Stimulated activated CD8-positive, alpha-beta memory T cell treated with anti-CD3 and anti-CD28 coated beads, Interleukin-7, amount 100 ng/mL, for 24 hours (primary cell): ENCODE measurements at places on chromosomes 12 and 14.

- DNase-seq: no peak
Measured at GRCh38 chr14:52244997-52245396, 22.5 kb upstream of the PTGDR start.

DNA sequence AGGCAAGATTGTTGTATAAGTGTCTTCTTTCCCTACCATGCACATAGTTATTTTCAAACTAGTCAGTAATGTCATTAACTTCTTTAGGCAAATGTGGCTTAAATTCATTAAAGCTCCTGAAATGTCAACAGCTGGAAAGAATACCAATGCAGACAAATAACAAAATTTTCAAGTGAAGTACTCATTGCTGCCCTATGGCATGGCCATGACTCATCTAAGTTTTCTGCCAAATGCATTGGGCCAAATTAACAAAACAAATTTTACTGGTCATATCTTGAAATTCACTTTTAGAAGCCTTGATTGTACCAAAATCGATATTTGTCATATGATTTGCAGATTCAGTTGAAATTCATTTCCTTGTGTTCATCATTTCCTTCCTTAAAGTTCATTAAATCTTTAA lies 915.9 kb downstream of the SLC6A15 start:
- no peak for DNase-seq

GRCh38 chr12:91357381-91357780 lies 174.8 kb upstream of the DCN start:
- no peak for DNase-seq

DNA sequence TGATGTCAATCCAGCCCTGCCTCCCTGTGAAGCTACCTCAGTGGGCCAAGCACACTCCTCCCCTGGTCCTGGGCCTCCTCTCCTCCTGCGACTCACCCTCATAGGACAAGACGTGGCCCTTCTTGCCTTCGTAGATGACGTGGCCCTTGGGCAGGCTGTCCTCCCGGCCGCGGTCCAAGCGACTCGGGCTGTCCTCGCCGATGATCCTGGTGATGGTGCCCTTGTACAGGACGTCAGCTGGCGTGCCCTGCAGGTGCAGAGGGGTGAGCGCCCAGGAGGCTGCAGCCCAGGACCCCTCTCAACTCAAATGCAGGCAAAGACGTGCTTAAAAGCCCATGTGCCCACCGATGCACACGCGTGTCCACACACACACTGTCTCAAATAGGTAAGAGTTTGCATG lies 55.6 kb downstream of the RFLNA start:
- no peak for DNase-seq

DNA sequence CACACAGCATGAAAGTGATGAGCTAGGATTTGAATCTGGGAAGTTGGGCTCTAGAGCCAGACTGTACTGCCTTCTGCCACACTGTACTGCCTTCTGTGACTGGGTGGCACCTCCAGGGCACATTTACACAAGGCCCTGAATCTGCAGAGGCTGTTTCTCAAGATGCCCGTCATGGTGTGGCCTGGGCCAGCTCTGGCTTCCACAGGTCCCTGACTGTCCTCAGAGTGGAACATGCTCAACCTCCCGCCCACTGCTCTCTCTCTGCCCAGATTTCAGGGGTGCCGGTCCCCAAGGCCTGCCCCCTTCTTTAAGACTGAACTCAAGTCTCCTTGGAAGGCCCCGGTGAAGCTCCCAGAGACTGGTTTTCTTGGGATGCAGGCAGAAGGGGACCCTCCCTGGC lies 50.2 kb downstream of the C14orf132 start:
- DNase-seq: no peak

- no peak for DNase-seq
Measured at GRCh38 chr14:22388669-22389595, 200.1 kb downstream of the DAD1 start.

DNA sequence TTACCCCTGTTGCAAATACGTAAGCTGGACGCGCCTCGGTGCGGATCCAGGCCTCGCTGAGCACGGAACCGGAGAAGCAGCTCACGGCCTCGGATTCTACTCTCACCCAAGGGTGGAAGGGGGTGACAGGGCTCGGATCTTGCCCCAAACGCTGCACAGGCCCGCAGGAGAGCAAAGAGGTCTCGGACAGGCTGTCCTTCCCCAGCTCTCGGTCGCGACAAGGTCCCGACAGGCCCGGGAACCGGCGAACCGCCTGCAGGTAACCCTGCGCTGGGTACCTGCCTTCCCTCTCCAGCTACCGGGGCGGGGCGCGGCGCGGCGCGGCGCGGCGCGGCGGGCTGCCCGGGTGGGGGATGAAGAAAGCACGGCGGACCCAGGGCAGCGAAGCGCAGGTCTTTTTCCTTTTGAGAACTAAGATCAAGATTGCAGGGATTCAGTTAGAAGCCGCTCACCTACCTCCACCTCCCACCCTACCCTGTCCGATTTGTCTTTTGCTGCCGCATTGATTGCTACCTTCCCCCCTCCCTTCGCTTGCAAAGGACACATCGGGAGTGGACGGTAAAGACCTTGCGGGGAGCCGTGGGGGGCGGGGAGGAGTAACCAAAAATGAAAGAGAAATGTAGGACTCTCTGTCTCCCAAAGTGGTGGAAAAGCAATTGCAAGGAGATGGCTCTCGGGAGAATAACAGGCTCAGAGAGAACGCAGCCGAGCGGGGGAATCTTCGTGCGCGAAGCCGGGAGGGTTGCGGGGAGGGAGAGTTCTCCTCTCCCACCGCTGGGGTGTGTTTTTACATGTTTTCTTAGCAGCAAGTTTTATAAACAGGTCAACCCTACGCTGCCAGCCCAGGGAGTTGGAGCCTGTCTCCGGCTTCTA lies 8.4 kb upstream of the TBX3 start:
- DNase-seq: no peak

GRCh38 chr12:47190271-47190750 lies 110.6 kb upstream of the AMIGO2 start:
- DNase-seq: no peak

- DNase-seq: no peak
Measured at GRCh38 chr14:37443461-37443860, 151.6 kb downstream of the FOXA1 start.

GRCh38 chr12:7433276-7433822 lies 10.6 kb downstream of the CD163L1 start:
- no peak for DNase-seq

DNA sequence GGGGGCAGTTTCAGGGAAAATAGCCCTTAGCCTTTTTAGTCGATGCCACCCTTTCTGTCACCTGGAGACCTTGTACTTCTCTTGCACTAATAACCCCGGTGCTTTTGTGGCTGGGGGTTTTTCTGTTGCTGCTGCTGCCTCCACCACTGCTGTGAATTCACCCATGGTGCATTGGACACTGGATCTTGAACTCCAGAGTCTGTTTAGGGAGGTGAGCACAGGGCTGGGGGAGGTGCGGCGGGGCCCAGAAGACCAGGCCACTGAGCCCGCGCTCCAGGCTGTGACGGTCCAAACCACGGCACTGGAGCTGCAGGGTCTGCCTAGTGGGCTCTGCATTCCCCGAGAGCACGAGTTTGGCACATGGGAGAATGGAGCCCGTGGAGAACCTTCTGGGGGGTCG lies 100.6 kb downstream of the NINJ2 start:
- no peak for DNase-seq

DNA sequence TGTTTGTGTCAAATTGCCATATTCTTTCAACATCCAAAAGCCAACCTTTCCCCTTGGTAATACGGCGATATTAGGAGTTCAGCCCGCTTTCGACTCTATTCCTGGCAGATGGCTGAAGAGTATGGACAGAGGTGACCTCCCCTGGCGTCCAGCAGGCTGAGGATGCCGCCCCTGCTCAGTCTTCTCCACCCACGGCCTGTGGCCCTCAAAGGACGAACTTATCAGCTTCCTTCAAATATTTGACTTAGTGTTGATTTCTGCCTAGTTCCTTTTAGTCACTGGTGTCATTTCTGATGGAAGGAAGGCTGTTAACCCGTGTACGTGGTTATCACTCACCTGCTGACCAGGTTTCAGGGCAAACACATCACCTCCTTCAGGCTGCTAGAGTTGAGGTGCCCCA lies 65.0 kb downstream of the TESC start:
- DNase-seq: no peak

GRCh38 chr12:49440035-49440434 lies 72.8 kb downstream of the SPATS2 start:
- DNase-seq: no peak

- DNase-seq: no peak
Measured at GRCh38 chr14:50806241-50806933, 24.6 kb downstream of the NIN start.

DNA sequence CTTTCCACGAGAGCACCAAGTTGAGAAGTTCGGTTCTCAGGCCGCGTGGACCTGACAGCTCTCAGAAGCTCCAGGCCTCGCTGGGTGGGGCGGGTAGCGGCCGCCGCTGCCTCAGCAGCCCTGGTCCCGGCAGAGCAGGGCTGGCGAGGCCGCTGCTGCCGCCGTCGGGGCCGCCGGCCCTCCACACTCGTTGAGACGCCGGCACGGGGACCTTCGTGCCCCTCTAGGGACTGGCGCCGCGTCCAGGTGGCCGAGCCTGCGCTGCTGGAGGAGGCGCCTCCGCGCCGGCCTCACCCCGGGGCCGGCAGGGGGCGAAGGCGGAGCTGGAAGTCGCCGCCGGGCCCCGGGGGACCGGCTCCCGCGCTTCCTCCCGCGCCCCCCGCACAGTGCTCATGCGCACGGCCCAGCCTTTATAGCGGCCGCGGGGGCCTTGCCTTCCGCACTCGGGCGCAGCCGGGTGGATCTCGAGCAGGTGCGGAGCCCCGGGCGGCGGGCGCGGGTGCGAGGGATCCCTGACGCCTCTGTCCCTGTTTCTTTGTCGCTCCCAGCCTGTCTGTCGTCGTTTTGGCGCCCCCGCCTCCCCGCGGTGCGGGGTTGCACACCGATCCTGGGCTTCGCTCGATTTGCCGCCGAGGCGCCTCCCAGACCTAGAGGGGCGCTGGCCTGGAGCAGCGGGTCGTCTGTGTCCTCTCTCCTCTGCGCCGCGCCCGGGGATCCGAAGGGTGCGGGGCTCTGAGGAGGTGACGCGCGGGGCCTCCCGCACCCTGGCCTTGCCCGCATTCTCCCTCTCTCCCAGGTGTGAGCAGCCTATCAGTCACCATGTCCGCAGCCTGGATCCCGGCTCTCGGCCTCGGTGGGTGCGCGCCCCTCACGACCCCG lies at the start of gene COCH:
TSS of gene COCH (plus strand) at position 440 of the 879 bp plus-strand sequence. CDS start at position 820, 380 bp downstream.
- no peak for DNase-seq

DNA sequence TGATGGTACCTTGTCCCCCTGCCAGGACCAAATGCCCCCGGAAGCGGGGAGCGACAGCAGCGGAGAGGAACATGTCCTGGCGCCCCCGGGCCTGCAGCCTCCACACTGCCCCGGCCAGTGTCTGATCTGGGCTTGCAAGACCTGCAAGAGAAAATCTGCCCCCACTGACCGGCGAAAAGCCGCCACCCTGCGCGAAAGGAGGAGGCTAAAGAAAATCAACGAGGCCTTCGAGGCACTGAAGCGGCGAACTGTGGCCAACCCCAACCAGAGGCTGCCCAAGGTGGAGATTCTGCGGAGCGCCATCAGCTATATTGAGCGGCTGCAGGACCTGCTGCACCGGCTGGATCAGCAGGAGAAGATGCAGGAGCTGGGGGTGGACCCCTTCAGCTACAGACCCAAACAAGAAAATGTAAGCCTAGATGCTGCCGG lies 410 bp downstream of the MYF6 start:
- no peak for DNase-seq

DNA sequence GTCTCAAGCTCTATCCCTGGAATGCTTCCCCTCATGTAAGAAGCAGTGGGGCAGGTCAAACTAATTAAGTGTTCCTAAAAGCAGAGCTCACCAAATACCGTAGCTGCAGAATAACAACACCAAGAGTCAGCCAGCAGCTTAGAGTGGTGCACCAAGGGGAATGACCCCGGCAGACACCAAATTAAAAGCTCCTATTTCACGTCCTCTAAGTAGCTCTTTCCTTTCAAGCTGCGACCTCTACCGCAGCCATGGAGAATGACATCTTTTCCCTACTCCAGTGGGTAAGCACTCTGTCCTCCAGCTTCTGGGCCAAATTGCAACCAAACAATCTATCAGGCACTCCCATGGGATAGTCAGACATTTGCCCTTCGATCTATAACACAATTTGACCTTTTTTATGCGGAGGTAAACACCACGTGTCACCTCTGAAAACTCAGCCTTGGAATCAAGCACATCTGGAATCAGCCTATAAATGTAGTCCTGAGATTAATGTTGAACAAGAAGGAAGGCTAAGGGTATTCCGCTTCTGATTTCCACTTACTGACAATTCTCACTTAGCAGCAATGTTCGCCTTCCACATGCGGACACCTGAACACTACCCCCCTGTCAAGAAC lies 67.6 kb upstream of the CDKN3 start:
- DNase-seq: no peak

DNA sequence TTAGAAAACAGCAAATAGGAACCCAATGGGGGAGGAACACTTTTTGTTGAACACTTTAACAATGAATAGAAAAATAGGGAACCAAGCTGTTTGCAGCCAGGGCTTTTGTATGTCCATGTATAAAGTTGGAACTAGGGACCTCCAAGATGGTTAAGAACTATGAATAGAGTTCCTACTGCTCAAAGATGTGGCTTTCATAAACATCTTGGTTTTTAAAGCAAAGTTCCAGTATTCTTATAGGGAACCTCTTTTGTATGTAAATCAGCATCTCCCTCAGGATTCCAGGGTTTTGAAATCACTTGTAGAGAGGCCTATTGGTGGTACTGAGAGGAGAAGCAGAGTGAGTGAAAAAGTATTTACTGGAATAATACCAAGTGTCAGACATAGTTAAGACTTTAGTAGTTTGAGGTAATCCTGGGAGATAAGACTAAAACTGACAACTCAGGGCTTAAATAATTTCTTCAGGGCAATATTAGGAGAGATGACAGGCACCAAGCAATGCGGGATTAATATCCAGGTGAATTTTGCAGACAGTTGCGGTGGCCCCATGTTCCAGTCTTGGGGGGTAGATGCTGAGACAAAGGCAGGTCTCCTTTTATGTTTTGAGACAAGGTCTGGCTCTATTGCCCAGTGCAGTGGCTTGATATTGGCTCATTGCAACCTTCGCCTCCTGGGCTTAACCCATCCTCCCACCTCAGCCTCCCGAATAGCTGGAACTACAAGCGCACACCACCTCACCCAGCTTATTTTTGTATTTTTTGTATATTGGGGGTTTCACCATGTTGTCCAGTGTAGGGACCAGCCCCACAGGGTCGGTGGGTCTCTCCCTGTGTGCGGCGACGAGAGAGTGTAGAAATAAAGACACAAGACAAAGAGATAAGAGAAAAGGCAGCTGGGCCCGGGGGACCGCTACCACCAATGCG lies 10.4 kb upstream of the EID3 start:
- no peak for DNase-seq

- no peak for DNase-seq
Measured at GRCh38 chr12:76029982-76030340, 1.6 kb downstream of the PHLDA1 start.

GRCh38 chr14:74427651-74428050 lies 1.6 kb upstream of the SYNDIG1L start:
- DNase-seq: no peak
